Heart left ventricle (tissue), 16 donors: ENCODE measurements at places on chromosomes 4 and X. TPM values are rescaled to one million over a fixed set of nuclear protein-coding genes. Genes with fewer than 3 reads are reported as not detected.
A peak's percentile ranks its signal among the peaks of the same experiment; 100 is the strongest.

GRCh38 chr4:159341522-159341921 lies 238.6 kb downstream of the RAPGEF2 start:
- H3K4me3 ChIP-seq = no peak overlapping the region
- H3K27ac ChIP-seq = no peak overlapping the region
- H3K36me3 ChIP-seq = peaks cover 37% of the 10 kb centered on the region
- no peaks in the 10 kb centered on the region for H3K27me3 ChIP-seq
- DNase-seq = no peak
- H3K4me1 ChIP-seq = no peaks in the 10 kb centered on the region

DNA sequence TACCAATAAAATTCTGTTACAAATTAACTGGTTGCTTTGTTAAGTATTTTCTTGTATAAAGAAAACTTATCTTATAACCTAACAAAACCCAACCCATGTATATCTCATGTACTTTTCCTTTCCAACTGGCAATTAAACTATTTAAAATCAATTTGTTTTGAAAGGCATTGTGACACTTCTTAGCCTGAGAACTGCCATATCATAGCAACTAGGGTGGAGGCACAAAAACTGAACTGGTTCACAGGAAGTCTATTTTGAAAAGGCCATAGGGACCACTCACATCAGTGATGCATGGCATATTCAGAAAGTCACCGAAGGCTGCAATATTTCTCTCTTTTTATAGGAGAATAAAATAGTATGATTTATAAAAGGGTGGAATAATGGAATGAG lies 40.5 kb upstream of the ARSJ start:
- H3K27me3 ChIP-seq = no peaks in the 10 kb centered on the region
- H3K4me3 ChIP-seq = no peak overlapping the region
- H3K4me1 ChIP-seq = no peaks in the 10 kb centered on the region
- DNase-seq = no peak
- H3K27ac ChIP-seq = no peak overlapping the region

- peak overlapping the region; percentile 8 for H3K27ac ChIP-seq
- no peaks in the 10 kb centered on the region for H3K27me3 ChIP-seq
- no peak for DNase-seq
Observed at GRCh38 chr4:89254847-89255246, 52.8 kb downstream of the GPRIN3 start.

ADAM29 gene
- not detected for total RNA-seq

CCDC110 gene
- 2.0 TPM for total RNA-seq

GRCh38 chrX:71102292-71102691 lies 4.2 kb downstream of the CXorf65 start:
- H3K4me1 ChIP-seq = peaks cover 10% of the 10 kb centered on the region
- no peaks in the 10 kb centered on the region for H3K27me3 ChIP-seq
- H3K27ac ChIP-seq = no peak overlapping the region
- no peaks in the 10 kb centered on the region for H3K36me3 ChIP-seq
- no peak for DNase-seq

- H3K4me3 ChIP-seq = no peak overlapping the region
- no peaks in the 10 kb centered on the region for H3K27me3 ChIP-seq
- no peak overlapping the region for H3K27ac ChIP-seq
Observed at GRCh38 chr4:108991551-108992328, 228.9 kb upstream of the ETNPPL start.

GRCh38 chr4:102589743-102590142 lies 88.6 kb downstream of the NFKB1 start:
- H3K36me3 ChIP-seq = no peaks in the 10 kb centered on the region
- H3K4me1 ChIP-seq = no peaks in the 10 kb centered on the region
- no peak overlapping the region for H3K4me3 ChIP-seq
